CD4-positive, alpha-beta T cell treated with Interleukin-6 at 100 ng/mL for 8 hours (primary cell): ENCODE measurements at places on chromosomes 1 and 21.

GRCh38 chr1:112296908-112297307 lies 99.1 kb upstream of the CTTNBP2NL start:
- DNase-seq: no peak

DNA sequence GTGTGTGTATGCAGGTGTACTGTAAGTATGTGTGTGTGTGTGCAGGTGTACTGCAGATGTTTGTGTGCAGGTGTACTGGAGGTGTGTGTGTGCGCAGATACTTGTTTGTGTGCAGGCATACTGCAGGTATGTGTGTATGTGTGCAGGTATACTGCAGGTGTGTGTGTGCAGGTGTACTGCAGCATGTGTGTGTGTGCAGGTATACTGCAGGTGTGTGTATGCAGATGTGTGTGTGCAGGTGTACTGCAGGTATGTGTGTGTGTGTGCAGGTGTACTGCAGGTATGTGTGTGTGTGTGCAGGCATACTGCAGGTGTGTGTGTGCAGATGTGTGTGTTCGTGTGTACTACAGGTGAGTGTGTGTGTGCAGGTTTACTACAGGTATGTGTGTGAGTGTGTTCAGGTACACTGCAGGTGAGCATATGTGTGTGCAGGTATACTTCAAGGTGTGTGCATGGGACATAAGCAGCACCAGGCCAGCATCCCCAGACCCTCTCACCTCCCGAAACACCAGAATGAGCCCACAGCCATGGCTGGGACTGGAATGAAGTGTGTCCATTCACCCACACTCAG lies 97.5 kb downstream of the DMRTB1 start:
- DNase-seq: no peak

GRCh38 chr1:178434360-178434759 lies 62.4 kb downstream of the CLEC20A start:
- DNase-seq: no peak

- no peak for DNase-seq
Measured at GRCh38 chr21:39681257-39681656, 63.7 kb upstream of the IGSF5 start.

GRCh38 chr1:234611847-234612351 lies 1.9 kb upstream of the IRF2BP2 start:
- no peak for DNase-seq

DNA sequence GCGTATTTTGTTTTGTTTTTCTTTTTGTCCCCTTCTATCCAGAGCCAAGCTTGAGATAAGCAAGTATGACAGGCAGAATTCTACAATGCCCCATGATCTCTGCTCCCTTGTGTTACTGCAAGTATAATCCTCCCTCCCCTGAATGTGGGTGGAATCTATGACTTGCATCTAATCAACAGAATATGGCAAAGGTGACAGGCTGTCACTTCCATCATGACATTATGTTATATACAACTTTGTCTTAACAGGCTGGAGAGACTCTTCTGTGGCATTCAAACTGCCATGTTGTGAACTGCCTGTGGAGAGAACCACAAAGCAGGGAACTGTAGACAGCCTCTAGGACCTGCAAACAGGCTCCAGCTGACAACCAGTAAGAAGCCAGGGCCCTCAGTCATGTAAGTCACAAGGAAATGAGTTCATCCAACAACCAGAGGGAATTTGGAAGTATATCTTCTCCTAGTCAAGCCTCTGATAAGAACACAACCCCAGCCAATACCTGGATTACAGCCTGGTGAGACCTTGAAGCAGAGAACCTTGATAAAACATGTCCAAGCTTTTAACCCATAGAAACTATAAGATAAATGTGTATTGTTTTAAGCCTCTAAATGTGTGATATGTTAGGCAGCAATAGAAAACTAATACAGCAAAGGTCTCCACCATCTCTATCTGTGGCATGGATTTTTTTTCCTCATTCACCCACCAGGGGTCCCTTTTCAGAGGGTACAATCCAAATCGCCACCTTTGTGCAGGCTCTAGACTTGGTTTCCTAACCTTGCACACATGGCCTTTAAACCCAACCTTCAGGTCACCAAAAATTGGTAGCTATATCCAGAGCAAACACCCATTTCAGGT lies 5.7 kb upstream of the C1orf162 start:
- no peak for DNase-seq

DNA sequence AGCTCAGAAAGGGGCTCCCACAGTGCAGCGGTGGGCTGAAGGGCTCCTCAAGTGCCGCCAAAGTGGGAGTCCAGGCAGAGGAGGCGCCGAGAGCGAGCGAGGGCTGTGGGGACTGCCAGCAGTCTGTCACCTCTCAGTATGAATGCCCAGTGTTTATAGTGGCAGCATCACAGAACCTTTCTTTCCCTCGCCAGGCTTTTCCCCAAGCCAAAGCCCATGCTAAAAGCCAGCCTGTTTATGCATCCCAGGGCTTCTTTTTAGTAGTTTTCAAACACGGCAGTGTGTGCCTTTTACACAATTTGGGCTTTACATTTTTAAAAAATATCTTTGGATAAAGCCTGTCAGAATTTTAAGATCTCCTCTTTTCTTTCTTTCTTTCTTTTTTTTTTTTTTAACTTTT lies 70.6 kb downstream of the CENPF start:
- DNase-seq: no peak

DNA sequence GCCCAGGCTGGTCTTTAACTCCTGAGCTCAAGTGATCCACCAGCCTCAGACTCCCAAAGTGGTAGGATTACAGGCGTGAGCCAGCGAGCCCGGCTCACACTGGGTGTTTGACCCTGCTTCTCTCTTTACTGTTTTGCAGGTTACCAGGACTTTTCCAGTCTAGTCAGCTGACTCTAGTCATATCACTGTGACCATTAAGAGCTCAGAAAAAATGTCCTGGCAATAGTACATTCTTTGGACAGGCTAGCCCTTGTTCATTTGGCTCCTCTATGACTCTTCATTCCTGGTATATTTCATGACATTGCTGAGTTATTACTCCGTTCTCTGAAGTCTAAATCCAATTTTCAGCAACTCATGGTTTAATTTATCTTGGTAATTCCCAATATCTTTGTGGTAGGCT lies 8.0 kb upstream of the CA6 start:
- no peak for DNase-seq

GRCh38 chr1:90621986-90622385 lies 95.1 kb downstream of the BARHL2 start:
- DNase-seq: no peak

DNA sequence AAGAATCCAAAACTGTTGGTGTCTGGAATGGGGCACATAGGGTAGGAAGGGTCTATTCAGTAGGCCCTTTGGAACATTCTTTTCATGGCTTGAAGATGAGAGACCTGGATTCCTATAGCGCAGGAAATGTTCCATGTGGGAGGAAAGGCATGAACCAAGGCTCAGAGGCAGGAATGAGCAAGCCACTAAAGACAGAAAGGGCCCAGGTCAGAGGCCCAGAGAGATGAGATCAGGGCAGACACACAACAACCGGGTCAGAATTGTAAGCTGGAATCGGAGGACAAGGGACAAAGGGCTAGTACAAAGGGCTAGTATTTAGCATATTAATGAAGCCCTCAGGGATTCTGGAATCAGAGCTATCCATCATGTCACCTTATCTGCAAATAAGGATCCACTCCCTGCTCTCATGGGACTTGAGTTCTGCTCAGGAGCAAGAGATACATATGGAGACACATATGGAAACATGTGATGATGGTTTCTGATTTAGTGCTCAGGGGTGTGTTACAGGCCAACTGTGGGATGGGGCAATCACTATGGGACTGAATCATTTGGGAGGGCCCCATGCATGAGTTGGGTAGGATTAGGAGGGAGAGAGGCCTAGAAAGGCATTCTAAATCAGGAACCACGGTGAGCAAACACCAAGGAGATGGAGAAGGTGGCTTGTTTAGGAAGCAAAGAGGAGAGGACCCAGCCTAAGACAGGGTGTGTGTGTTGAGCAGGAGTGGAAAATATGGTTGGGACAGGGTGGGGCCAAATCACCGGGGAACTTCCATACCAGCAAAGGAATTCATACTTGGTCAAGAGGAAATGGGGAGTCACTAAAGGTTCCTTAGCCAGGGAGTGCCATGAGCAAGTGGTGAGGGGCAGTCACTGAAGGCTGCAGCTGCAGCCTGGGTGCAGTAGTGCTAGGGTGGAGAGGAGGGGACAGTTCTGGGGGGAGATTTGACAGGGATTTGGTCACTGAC lies 8.6 kb downstream of the NECTIN4 start:
- DNase-seq: no peak

DNA sequence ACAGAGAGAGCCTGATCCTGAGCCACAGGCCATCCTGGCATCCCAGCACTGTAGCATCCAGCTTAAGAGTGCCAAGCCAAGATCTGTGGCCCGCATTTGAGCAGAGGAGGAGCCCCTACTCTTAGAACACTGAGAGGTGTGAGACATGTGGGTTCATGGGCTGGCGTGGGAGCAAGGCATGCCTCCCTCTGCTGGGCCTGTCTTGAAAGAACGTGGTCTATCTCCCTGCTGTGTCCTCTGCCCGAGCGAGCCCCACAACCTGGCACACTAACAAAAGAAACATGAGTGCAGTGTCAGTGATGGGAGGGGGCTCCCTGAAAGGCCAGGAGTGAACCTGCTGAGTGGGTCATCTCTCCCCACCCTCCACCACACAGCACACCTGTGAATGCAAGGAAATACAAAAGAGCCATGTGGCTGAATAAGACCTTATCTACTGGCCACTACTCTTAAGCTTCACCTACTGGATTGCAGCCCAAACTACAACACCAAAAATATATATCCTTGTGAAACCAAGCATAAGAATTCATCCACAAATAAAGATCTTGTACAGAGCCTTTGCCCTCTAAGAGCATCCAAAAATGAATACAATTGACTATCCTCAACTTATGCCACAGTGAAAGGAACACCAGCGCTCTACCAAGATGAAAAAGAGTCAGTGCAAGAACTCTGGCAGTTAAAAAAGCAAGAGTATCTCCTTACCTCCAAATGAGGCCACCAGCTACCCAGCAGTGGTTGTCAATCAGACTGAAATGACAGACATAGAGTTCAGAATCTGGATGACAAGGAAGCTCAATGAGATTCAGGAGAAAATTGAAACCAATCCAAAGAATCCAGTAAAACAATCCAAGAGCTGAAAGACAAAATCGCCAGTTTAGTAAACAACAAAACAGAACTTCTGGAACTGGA lies 259.4 kb upstream of the DAB1 start:
- DNase-seq: no peak

- DNase-seq: no peak
Measured at GRCh38 chr1:246772686-246773085, 48.5 kb downstream of the SCCPDH start.

DNA sequence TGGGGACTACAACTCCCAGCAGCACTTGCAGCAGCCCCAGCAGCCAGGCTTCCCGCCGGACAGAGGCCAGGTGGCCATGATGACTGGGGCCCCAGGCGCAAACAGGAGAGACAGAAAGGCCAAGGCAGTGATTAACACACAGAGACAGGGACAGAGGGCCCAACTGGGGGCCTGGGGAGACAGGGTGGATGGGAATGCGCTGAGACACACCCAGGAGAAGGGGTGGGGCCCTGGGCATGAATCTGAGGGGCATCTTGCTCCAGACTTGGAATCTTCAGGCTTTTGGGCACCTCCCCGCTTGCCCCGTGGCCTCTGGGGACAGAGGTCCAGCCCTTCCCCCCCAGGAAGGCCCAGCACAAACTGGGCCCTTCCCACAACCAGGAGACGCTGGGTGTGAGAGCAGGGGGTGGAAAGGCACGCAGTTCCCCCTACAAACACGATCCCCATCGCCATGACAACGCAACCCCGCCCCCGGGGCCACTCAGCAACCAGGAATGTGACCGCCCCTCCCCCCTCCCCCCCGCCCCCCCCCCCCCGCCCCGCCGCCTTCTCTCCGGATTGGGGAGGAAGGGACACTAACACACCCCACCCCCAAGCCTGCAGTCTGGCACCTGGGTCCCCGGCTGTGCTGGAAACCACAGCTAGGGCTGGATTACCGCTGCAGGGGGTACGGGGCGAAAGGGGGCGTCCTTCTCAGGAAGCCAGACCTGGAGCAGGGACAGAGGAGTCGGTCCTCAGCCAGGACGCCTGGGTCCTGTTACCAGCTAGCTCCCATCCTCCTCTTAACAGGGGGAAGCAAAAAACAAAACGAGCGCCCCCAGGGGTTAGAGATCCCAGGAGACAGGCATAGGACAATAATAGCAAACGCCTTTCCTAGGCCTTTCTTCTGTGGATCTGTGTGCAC lies 4.5 kb downstream of the HDGF start:
- DNase-seq: peak; percentile 54

GRCh38 chr1:31798433-31799195 lies 17.2 kb downstream of the SPOCD1 start:
- no peak for DNase-seq

- DNase-seq: no peak
Measured at GRCh38 chr1:211726467-211726995, 51.1 kb upstream of the NEK2 start.

DNA sequence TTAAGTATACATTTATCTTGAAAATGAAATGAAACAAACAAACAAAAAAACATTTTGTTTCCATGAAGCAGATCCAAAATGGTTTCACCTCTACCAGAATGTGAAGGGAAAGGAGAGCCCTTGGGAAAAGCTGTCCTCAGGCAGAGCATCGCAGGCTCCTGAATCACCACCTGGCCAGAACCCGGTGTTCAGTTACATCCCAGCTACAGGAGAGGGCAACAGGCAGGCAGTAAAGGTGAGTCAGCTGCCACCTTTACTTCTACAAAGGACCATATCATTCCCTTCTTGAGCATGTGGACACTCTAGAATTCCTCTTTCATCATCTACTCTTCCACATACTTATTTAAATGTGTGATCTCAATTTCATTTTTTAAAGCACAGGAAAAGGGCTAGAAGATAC lies 151.2 kb downstream of the PIGK start:
- DNase-seq: no peak

- no peak for DNase-seq
Measured at GRCh38 chr21:17444828-17445227, 68.0 kb upstream of the CXADR start.

GRCh38 chr1:197915862-197916499 lies 1.2 kb upstream of the LHX9 start:
- DNase-seq: no peak

DNA sequence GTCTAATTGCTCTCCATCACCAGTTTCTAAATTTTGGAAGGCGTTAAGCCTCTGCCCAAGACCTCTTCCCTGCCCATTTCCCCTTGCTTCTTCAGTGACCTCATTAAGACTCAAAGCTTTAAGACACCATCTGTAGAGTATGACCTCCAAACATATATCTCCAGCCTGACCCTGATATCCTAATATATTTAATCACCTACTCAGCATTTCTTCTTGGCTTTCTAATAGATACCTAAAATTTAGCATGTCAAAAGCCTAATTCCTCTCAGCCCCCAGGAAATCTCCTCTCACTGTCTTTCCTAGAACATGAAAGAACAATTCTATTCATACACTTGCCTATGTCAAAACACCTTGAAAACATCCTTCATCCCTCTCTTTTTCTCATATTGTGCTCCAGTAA lies 235.5 kb upstream of the HOOK1 start:
- DNase-seq: no peak

- no peak for DNase-seq
Measured at GRCh38 chr1:100717218-100717617, 2.3 kb upstream of the VCAM1 start.

GRCh38 chr1:115170961-115171392 lies 81.7 kb upstream of the TSPAN2 start:
- no peak for DNase-seq

GRCh38 chr1:248816042-248816851 lies 9.5 kb downstream of the SH3BP5L start:
- DNase-seq: peak; percentile 25
